ENCODE measurements at places on chromosomes 6 and 20.
A peak's percentile ranks its signal among the peaks of the same experiment; 100 is the strongest.

GRCh38 chr20:40279390-40279789, 409.6 kb downstream of the MAFB start:
- no peak for DNase-seq

DNA sequence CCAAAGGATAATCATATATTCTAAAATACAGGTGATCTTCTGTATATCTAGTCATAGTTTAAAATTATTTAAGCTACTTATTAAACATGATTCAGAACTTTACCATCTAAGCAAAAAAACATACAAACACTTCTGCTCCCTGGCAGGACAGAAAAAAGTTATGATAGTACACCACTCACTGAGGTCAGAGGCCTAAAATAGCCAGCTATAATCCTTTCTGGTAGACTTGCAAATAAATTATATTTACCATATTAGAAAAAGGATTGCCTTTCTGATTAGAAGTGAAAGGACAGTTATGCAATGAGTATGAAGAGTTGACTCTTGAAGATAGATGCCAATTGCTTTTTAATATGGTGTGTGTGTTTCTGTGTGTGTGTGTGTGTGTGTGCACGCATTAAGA, 207.4 kb downstream of the BMP2 start:
- DNase-seq, result no peak

- no peak for DNase-seq
Observed at GRCh38 chr6:3999800-4000661, 78.9 kb downstream of the FAM217A start.

- DNase-seq, result peak; percentile 44
Observed at GRCh38 chr20:53413186-53413631, 180.4 kb downstream of the ZNF217 start.

GRCh38 chr20:48550814-48551213, 277.0 kb downstream of the PREX1 start:
- no peak for DNase-seq

DNA sequence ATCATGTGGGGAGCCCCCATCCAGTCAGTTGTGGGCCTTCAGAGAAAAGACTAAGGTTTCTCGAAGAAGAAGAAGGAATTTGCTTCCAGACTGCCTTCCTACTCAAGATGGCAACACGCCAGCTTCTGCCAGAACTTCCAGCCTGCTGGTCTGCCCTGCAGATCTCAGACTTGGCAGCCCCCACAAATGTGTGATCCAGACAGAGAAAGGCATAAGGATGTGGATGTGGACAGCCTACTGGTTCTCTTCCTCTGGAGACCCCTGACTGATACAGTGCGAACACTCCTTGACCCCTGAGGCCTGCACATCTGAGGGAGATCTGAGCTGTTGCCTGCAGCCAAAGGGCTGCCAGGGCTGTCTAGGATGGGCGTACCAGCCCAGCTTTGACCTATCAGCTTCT, 8.6 kb downstream of the GABRR1 start:
- no peak for DNase-seq

GRCh38 chr6:46925563-46926253, 4.0 kb upstream of the ADGRF5 start:
- DNase-seq, result no peak

- DNase-seq, result no peak
Observed at GRCh38 chr20:25269833-25270170, 21.9 kb downstream of the PYGB start.

DNA sequence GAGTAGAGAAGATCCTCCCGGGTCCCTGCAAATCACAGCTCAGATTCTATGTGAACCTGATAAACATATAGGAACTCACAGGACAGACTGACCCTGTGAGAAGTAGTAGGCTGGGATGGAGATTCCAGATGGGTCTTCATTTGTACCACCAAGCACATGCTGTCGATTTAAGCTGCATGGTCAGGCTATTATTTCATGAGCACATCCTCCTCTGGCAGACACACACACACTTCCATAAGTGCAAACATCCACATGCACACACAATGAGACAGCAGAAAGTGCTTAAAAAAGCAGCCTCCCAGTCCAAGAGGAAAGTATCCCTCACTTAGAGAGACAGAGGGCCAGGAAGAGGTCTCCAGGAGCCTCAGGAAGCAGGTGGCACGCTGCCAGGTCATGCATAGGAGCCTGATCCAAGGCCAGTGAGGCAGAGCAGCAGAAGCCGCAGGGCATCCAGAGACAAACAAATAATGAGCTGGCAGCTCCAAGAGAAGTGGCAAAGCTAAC, 131.8 kb downstream of the UNC5CL start:
- DNase-seq, result peak; percentile 81

GRCh38 chr6:107576852-107577251, 86.9 kb downstream of the SOBP start:
- no peak for DNase-seq

GRCh38 chr6:122800906-122801305, 11.8 kb downstream of the SMPDL3A start:
- no peak for DNase-seq

DNA sequence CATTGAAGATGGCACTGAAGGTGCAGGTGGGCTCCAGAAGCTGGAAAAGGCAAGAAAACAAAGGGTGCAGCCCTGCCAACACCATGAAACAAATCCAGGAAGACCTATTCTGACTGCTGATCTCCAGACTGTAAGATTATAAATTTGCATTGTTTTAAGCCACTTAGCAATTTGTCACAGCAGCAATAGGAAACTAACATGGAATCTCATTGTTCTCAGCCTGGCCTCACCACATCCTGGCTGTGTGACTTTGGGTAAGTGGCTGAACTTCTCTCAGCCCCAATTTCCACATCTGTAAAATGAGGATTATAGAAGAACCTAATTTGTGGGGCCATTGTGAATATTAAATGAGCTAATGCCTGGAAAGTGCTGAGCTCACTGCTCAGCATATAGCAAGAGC, 160.4 kb upstream of the MAFB start:
- DNase-seq, result no peak

DNA sequence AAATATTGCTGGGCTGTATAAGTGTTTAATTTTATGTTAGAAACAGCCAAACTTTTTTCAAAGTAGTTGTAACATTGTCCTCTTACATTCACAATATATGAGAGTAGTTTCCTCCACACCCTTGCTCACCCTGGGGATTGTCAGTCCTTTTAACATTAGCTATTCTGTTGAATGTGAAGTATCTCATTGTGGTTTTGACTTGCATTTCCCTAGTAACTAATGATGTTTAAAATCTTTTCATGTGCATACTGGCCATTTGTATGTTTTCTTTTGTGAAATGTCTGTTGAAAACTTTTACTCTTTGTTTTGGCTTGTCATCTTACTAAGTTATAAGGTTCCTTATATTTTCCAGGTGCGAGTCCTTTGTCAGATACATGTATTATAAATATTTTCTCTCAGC, 32.9 kb downstream of the TRIM38 start:
- no peak for DNase-seq

DNA sequence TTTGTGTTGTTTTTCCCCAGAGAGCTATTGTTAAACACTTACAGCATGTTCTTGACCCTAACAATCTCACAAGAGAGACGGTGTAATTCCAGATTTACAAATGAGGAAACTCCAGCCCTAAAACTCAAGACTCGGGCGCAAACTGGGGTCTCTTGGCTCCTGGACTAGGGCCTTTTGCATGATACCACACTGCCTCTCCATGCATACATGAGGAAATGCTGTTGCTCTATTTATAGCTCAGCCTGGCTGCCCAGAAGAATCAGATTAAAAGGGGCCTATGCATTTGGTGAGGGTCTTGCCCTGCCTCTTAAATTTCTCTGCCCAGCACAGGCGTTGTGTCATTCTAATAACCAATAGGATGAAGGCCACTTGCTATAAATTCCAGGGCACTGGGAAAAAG, 30.5 kb upstream of the SNRPB2 start:
- no peak for DNase-seq

GRCh38 chr6:20362623-20363022, 39.1 kb upstream of the E2F3 start:
- DNase-seq, result no peak

GRCh38 chr6:41713159-41713649, 22.2 kb downstream of the TFEB start:
- DNase-seq, result no peak

- DNase-seq, result no peak
Observed at GRCh38 chr6:137571854-137572253, 77.7 kb upstream of the OLIG3 start.

- DNase-seq, result no peak
Observed at GRCh38 chr6:23494367-23494766, 631.6 kb upstream of the NRSN1 start.

GRCh38 chr20:13800728-13801134, 15.9 kb downstream of the NDUFAF5 start:
- peak; percentile 87 for DNase-seq

- no peak for DNase-seq
Observed at GRCh38 chr6:23620911-23621401, 505.1 kb upstream of the NRSN1 start.

GRCh38 chr6:152176268-152176667, 368.8 kb downstream of the ESR1 start:
- no peak for DNase-seq

GRCh38 chr6:140046016-140046632, 671.7 kb upstream of the CITED2 start:
- DNase-seq, result no peak

- no peak for DNase-seq
Observed at GRCh38 chr6:25617997-25618396, 34.0 kb upstream of the SCGN start.
